ENCODE measurements at places on chromosomes 13 and 19. TPM values are rescaled to one million over a fixed set of nuclear protein-coding genes. Genes with fewer than 3 reads are reported as not detected.

ZNF154 gene
- total RNA-seq: 4.7 TPM

BEST2 gene
- not detected for total RNA-seq

KIR2DL3 gene
- total RNA-seq: not detected

NCAN gene
- total RNA-seq: under 0.01 TPM

REEP6 gene
- 4.2 TPM for total RNA-seq

LYL1 gene
- 0.68 TPM for total RNA-seq

CYP2S1 gene
- total RNA-seq: 19.5 TPM

B3GNT8 gene
- total RNA-seq: 3.4 TPM

C19orf38 gene
- 0.71 TPM for total RNA-seq

Data from nasal cavity respiratory epithelium epithelial cell of viscerocranial mucosa (primary cell).